ENCODE measurements at places on chromosomes 12 and 14.

- peak; percentile 69 for DNase-seq
Observed at GRCh38 chr12:6461401-6462233, 8.9 kb downstream of the VAMP1 start.

- DNase-seq = no peak
Observed at GRCh38 chr14:76375484-76375883, 453 bp upstream of the ESRRB start.

DNA sequence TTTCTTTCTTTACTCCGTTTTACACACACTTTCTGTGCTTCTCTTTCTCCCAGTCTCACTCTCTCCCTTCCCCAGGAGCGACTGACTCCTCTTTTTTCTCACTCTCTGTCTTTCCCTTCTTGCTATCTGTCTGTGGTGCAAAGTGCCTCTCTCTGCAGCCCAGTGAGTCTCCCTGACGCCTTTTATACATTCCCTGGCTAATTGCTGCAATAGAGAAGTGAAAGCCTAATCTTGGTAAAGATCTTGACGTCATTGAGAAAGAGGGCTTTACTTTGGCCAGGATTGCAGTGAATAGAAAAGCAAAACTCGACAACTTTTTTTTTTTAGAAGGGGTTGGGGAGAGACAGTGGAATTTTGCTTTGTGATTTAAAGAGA, 706 bp upstream of the DIO2 start:
- DNase-seq = no peak

GRCh38 chr12:113416091-113416754, 6.0 kb upstream of the SDSL start:
- no peak for DNase-seq

DNA sequence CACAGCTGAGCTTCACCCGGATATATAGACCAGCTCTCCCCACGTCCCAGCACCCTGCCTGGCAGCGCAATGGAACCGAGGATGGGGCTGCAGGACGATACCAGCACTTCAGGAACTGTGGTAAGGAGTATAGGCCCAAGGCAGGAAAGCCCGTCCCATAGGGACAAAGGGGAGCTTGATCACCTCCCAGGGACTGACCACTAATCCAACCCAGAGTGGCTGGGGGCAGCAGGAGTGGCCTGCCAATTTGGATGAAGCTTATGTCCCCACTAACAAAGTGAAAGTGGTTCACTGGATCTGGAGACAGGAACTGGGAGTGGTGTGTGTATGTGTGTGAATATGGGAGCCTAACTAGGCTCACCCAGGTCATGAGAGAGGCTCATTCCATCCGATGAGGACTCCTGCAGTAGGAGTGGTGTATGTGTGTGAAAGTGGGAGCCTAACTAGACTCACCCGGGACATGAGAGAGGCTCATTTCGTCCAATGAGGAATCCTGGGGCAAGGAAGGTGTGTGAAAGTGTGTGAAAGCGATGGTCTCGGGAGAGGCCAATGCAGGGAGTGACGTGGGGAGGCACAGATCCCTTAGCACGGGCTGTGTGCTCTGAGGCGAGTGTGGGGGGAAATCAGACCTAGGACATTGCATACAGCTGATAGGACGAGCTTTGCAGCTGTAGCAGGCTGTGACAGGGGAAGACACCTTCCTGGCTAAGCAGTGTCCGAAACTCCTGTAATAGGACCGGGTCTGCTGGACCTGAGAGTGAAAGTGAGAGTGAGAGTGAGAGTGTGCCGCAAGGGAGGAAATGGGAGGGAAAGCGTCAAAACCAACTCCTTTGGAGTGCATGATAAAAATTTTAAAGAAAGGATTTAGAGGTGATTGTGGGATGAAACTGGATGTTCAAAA, 25.7 kb downstream of the KLRK1 start:
- DNase-seq = no peak

- DNase-seq = no peak
Observed at GRCh38 chr12:31516702-31517101, 74.2 kb downstream of the DENND5B start.

DNA sequence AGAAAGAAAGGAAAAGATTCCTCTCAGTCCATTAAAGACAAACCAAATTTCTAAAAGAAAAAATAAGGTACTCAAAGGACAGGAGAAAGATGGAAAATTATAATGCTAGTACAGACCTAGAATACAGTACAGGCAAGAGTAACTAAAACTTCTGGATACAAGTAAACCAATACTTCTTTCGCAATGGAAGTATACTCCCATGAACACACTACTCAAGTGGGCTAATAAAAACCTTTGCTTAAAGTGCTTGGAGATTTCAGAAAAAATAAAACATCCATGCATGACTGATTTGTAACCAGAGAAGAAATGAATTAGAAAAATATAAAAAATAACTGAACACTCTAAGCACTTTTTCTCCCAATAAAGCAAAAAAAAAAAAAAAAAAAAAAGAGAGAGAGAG, 3.5 kb downstream of the ZBTB25 start:
- DNase-seq = no peak

GRCh38 chr14:25400607-25401206, 350.8 kb upstream of the STXBP6 start:
- DNase-seq = peak; percentile 14

DNA sequence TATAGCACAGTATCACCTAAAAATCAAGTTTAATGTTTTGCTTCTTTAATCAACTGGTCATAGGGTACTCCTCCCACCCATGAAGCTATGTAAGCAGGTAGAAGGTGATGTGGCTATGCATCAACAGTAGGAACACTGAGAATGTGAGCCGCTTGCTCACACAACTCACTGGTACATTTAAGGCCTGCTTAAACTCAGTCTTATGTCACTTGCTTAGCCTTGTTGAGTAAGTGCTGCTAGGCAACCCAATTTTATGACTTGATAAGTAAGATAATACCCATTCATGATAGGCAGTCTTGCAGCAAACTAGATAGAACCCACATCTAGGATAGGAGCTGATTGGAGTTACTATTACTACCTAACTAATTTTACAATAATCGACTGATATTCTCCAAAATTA, 70.0 kb upstream of the BMP4 start:
- DNase-seq = no peak

GRCh38 chr12:124125203-124125871, 152.3 kb downstream of the ZNF664 start:
- DNase-seq = no peak

GRCh38 chr14:37695866-37696265, 100.4 kb downstream of the TTC6 start:
- no peak for DNase-seq

- DNase-seq = no peak
Observed at GRCh38 chr12:15851919-15852318, 30.3 kb upstream of the STRAP start.

- no peak for DNase-seq
Observed at GRCh38 chr14:51917193-51917592, 56.8 kb downstream of the GNG2 start.

DNA sequence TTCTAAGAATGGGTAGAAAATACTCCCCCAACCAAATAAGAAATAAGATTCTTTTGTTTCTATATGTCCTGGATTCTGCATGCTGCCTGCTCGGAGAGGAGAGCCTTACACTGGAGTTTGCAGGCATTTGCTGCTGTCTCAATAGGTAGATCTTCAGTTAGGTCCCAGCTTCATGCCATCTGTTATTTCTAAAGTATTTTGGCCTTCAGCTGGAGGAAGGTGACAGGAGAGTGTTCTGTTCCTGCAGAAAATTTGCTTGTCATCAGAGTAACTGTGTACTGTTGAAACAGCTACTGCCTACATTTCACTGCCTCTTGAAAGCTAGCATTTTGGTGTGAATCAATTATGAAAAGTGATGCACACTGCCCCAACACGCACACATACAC, 966.9 kb downstream of the NRXN3 start:
- no peak for DNase-seq

GRCh38 chr12:6955108-6956020, 4.2 kb downstream of the PTPN6 start:
- DNase-seq = no peak

- no peak for DNase-seq
Observed at GRCh38 chr14:70782361-70782760, 27.0 kb downstream of the MAP3K9 start.

DNA sequence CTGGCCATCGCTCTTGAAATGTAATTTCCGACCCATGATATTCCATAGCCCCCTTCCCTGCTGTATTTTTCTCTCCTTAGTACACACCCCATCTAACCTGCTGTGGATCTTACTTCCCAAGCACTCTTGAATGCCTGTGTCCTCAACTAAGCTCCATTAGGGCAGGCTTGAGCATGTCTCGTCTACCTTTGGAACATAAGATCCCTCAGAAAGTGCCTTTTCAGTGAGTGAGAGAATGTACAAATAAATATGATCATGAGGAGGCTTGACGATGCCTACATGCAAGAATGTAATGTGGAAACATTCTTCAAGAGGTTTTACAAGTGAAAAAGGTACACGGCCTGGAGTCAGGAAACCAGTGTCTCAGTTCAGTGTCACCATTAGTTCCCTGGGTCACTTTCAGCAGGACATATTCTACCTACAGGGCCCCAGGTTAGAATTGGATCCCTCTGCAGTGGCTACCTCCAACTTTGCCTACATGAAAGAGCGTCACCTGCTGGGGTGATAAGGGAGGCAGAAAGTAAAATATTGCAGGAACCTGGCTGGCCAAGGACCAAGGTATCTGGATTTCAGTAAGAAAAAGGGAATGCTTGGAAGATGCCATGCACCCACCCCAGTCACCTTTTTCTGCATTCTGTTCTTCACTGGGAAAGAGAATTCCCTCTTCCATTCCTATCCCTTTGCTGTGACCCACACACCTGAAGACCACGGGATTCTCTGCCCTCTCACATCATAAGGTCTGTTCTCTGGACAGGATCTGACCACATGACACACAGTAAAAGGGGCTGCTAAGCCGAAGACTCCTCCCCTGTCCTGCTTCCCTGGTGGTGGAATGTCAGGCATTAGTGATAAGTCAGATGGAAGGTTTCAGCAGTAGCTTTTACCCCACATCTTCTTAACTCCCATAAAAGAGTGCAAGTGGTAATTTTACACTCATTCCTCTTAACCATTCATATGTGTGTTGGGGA, 24.6 kb upstream of the SERPINA1 start:
- DNase-seq = no peak

DNA sequence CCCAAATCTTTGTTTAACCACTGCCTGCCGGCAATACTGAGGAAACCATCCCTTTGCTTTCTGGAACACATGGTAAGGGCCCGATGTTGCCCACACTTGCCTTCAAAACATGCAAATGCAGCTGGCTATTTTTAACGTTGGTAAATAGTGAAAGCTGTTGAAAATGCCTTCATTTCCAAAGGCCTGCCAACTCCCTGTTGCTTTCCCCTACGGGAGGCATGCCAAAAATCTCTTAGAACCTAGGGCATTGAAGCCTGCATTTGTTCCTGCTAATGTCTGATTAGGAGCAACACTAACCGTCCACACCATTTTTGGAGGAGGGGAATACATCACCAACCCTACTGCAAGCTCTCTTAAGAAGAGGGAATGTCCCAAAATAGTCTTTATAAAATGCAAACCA, 152.6 kb upstream of the NOS1 start:
- no peak for DNase-seq

- no peak for DNase-seq
Observed at GRCh38 chr14:58730792-58731464, 93.2 kb downstream of the DACT1 start.

Data from stimulated activated CD4-positive, alpha-beta T cell treated with anti-CD3 and anti-CD28 coated beads, Interleukin-2, amount 100 ng/mL, for 48 hours (primary cell).